ENCODE measurements at places on chromosomes 4 and X.
A peak's percentile ranks its signal among the peaks of the same experiment; 100 is the strongest.

DNA sequence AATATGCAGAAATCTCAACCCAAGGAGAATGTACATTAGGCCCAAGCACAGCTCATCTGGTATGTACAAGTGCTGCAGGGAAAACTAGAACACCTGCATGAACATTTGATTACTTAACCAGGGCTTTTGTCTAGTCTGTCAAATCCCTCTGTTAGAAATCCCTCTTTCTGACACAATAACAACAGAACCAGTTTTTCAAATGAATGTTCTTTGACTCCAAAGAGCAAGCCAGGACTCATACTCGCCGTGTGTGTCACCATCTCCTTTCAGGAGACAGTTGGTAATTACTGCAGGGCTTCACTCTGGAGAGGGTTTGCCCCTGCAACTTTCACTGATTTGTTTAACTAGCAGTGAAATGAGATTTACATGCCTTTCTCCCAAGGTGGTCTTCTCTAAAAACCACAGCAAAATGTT is 143.0 kb upstream of the FAM241A start:
- no peak for DNase-seq

- DNase-seq = no peak
Measured at GRCh38 chr4:188876881-188877280, 737.6 kb downstream of the TRIML1 start.

GRCh38 chr4:156615066-156615531 is 356.5 kb downstream of the PDGFC start:
- DNase-seq = no peak

DNA sequence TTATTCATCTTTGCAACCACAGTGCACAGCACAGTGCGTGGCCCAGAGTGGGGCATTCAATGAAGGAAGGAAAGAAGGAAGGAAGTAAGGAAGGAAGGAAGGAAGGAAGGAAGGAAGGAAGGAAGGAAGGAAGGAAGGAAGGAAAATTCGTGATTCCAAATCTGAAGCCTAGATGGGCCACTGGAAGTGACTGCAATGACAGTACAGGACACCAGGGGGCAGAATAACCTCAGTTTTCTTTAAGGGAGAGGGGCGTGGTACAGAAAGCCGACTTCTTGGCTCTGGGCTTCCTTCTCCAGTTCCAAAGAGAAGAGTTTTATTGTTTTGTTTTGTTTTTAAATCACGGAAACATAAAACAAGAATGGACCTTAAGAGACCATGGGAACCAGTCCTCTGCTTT is 47.8 kb downstream of the APLN start:
- peak; percentile 70 for DNase-seq

DNA sequence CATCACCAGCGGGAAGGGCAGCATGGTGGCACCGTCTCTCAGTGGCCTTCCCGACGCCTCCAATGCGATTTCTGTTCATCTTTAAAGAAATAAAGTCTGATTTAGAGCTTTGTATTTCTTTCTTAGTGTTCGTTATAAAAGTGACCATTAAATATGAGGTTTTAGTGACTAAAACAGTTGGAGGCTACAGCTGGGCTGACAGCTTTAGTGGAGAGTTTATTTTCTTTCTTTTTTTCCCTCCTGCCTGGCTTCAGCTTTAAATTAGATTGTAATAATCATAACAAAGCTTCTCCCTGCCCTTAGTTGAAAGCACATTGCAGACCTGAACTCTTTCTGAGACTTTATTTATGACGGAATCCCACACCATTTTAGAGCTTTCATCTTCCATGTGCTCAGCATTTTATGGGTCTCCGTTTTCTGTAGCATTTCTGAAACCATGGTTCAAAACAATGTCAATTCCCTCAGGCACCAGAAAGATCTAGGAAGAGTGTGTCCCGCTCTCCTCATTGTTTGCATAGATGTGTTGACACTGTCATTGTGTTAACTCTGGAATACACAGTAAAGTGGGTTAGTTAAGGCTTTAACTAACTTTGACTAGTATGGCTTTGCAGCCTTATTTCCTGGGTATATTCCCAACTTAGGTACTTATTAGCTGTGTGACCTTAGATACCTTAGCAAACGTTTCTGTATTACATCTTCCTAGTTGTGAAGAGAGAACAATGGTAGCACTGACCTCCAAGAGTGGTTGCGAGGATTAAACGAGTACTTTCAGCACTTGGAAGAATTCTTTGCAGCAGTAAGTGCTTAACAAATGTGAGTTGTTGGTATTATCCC is 97.4 kb upstream of the PGRMC2 start:
- no peak for DNase-seq

GRCh38 chrX:31298916-31299315 is 227.1 kb upstream of the FTHL17 start:
- DNase-seq = no peak

DNA sequence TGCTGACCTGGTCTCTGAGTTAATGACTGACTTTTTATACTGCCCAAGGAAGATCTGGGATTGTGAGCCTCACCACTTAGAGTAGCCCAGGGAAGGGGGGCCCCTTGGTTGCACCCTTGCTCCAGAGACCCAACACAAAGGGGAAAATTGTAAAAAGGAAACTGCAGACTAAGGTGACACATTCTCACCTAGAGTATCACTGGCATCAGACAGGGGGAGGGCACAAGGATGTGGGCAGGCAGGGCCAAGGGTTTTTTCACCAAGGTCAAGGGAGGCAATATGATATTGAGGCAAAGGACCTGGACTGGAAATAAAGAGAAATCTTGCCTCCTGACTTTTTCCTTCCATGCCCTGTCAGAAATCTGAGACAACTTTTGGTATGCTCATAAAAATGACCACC is 386.2 kb upstream of the FGF16 start:
- DNase-seq = no peak

DNA sequence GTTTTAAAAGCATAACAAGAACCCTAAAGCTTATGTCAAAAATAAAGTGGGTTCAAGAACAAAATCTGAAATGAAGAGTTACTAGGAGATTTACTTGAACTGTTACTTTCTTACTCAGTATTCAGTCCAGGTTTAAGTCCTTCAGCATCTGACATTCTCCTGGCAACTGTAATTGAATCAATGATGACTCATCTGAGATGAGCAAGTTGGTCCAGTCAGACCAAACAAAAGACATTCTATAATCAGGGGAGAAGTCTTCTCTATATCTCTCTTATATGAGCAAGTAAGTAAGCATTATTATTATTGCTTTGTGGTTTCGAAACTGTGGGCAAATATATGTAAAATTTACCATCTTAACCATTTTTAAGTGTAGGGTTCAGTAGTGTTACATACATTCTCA is 34.6 kb downstream of the MAP9 start:
- no peak for DNase-seq

GRCh38 chr4:184153781-184154180 is 63.9 kb downstream of the ENPP6 start:
- no peak for DNase-seq

DNA sequence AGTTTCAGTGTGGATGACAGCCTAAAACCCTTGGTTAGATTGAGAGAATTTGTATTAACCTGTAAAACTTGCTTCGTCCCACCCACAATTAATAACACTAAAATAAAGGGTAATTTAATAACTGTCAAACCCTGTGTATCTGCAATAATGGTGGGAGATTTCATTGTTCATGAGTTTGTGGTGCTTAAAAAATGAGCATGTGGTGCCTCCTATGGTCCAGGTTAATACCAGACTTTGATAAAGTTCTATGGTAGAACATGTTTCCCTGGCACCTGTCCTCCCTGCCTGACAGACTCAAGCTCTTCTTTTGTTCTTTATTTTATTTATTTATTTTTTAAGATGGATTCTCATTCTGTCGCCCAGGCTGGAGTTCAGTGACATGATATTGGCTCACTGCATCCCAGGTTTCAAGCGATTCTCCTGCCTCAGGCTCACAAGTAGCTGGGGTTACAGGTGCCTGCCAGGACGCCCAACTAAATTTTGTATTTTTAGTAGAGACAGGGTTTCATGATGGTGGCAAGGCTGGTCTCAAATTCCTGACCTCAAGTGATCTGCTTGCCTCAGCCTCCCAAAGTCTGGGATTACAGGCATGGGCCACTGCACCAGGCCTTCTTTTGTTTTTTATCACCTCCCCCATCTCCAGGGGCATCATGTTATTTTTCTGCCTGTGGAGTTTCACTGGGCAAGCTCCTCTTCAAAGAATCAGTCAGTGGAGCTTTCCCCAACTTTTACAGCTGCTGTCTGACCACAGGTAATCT is 289.2 kb downstream of the NR3C2 start:
- no peak for DNase-seq

- no peak for DNase-seq
Measured at GRCh38 chrX:9414416-9414815, 50.4 kb upstream of the TBL1X start.

DNA sequence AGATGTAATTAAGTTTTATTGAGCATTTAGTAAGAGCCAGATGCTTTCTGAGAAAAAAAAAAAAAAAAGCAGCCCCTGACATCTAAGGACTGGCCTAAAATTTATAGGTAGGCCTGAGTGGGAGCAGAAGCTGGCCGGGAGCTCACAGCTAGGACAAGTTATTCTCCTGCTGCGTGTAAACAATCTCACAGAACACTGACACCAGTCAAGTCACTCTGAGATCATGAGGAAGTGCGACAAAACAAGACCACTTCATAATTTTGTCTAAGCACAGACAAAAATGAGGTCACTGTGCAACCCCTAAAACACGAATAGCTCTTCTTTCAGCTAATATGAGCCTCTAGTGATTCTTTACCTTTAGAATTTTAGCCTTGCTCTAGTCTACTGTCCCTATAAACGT is 15.3 kb upstream of the NSUN7 start:
- no peak for DNase-seq

- DNase-seq = no peak
Measured at GRCh38 chrX:17706676-17707075, 30.6 kb upstream of the SCML1 start.

DNA sequence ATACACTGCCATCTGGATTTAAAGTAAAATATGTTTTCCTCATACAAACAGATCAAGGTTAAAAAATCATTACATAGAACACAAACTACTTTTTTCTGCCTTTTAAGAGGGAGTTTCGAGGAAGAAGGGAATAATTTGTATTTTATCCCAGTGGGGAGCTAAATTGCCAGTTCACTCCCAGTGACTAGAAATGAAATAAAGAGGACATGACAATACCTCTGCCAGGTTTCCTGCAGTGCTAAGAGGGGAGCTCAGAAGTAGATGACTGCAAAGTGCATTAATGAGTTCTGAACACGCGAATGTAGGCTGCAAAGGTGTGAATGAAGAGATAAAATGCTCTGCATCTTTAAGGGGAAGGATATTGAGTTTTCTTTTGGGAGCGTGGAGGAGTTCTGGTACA is 69.7 kb downstream of the SRPX start:
- DNase-seq = no peak

GRCh38 chr4:3464911-3465697 is 2.0 kb downstream of the DOK7 start:
- DNase-seq = no peak

DNA sequence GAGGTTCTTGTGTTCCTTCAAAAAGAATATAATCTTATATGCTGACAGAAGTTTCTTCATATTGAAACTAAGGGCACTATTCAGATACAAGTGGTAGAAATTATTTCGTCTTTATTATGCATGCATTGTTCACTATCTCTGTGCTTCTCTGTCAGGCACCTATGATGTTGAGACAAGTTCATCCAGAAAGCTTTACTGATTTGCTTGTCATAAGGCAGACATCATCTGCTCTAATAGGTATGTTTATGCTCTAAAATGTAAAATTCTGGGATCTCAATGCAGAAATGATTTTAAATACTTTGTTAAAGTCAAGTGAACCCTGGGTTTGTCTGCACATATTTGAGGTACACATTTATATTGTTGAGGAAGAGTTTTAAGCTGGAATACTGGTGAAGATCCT is 3.6 kb downstream of the UGT2B11 start:
- DNase-seq = no peak
